ENCODE measurements at places on chromosomes 6 and 20. TPM values are rescaled to one million over a fixed set of nuclear protein-coding genes. Genes with fewer than 3 reads are reported as not detected.
A peak's percentile ranks its signal among the peaks of the same experiment; 100 is the strongest.

The C6orf118 gene
- polyA plus RNA-seq: 20.2 TPM

DNA sequence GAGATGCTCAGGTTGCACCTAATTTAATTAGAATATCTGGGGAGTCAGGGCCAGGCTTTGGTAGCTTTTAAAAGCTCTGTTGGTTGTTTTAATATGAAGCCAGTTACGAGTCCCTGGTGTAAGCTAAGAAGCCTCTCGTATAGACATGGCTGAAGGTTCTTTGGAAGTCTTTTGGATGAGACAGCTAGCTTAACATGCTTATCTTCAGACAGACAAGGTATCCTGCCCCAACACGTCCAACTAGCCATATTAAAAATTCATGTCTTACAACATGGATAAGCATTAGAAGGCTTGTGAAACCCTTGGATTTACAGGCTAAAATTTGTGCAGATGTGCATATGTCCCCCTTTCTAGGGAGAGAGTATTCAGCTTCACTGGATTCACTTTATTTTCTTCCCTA lies 105.7 kb upstream of the KCNK16 start:
- no peak overlapping the region for H3K27ac ChIP-seq
- H3K4me1 ChIP-seq: peaks cover 6% of the 10 kb centered on the region
- H3K4me3 ChIP-seq: no peak overlapping the region
- no peak for DNase-seq
- H3K27me3 ChIP-seq: no peaks in the 10 kb centered on the region
- no peaks in the 10 kb centered on the region for H3K36me3 ChIP-seq

DNA sequence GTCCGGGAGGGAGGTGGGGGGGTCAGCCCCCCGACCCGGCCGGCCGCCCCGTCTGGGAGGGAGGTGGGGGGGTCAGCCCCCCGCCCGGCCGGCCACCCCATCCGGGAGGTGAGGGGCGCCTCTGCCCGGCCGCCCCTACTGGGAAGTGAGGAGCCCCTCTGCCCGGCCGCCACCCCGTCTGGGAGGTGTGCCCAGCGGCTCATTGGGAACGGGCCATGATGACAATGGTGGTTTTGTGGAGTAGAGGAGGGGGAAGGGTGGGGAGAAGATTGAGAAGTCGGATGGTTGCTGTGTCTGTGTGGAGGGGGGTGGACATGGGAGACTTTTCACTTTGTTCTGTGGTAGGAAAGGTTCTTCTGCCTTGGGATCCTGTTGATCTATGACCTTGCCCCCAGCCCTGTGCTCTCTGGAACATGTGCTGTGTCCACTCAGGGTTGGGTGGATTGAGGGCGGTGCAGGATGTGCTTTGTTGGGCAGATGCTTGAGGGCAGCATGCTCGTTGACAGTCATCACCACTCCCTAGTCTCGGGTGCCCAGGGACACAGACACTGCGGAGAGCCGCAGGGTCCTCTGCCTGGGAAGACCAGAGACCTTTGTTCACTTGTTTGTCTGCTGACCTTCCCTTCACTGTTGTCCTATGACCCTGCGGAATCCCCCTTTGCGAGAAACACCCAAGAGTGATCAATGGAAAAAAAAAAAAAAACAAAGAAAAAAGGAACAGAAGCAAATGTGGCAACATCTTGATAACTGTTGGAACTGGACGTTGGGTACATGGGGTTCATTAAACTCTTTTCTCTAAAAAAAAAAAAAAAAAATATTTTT lies 15.7 kb upstream of the E2F1 start:
- no peaks in the 10 kb centered on the region for H3K27me3 ChIP-seq
- no peak for DNase-seq
- peaks cover 8% of the 10 kb centered on the region for H3K4me1 ChIP-seq
- no peak overlapping the region for H3K4me3 ChIP-seq
- peaks cover 2% of the 10 kb centered on the region for H3K36me3 ChIP-seq

The RAET1L gene
- not detected for polyA plus RNA-seq

GRCh38 chr6:134315974-134316441 lies 1.9 kb downstream of the SGK1 start:
- no peaks in the 10 kb centered on the region for H3K27me3 ChIP-seq
- H3K4me1 ChIP-seq: no peaks in the 10 kb centered on the region
- H3K36me3 ChIP-seq: no peaks in the 10 kb centered on the region
- peak overlapping the region; percentile 44 for H3K27ac ChIP-seq
- DNase-seq: peak; percentile 23

DNA sequence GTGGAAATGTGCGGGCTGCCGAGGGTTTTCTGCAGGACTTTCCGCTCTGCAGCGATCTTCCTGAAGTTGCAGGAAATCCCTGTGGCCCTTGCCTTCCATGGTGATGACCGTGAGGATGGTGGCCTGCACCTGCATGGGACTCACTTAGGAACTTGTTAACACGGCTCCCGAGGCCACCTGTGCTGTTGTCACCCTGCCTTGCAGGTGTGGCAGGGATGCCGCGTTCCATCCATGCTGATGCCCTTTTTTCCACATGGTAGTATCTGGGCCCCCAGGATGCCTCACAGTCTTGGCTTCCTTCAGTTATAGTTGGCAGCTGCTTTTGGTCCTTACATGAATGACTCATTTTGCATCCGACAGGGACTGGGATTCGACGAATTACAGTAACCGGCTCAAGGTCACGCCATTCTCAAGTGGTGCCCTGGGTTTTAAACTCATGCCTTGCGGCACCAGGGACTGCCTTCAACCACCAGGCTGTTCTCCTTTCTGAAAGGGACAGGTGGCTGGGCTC lies 37.2 kb downstream of the SYNJ2 start:
- H3K4me3 ChIP-seq: no peak overlapping the region
- H3K36me3 ChIP-seq: peaks cover 3% of the 10 kb centered on the region
- no peak for DNase-seq
- H3K27me3 ChIP-seq: no peaks in the 10 kb centered on the region
- peak overlapping the region; percentile 11 for H3K27ac ChIP-seq

- peaks cover 6% of the 10 kb centered on the region for H3K36me3 ChIP-seq
- H3K4me1 ChIP-seq: no peaks in the 10 kb centered on the region
- no peaks in the 10 kb centered on the region for H3K27me3 ChIP-seq
- no peak for DNase-seq
- no peak overlapping the region for H3K27ac ChIP-seq
Measured at GRCh38 chr6:38651121-38651784, 11.5 kb upstream of the BTBD9 start.

The ZNF831 gene
- 0.02 TPM for polyA plus RNA-seq

DNA sequence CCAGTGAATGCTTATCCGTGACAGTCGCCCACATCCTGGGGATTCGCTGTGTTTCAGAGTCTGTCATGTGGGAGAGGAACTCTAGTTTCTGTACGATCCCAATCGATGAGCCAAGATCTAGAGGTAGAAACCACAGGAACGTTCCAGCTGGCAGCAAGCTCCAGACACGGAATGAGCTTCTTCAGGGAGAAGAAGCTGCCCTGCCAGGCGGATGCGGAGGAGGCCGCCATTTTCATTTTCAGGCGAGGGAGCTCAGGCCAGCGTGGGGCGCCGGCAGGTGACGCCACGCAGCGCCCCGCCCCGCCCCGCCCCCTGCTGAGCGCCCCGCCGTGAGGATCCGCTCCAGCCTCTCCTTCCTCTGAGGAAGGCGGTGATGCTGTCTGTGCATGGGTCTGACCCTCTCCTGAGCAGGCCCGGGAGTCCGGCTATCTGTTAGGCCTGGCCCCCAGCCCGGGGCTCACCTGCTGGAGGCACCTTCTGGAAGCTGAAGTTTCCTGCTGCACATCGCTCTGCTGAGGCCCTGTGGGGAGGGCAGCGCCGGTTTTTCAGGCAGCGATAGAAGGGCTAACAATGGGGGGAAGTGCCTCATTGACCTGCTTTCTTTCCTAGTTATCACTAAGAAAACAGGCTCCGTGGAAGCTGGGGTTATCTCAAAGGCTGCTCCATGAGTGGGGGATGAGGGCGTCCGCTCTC lies 147.5 kb downstream of the ERMARD start:
- no peak overlapping the region for H3K27ac ChIP-seq
- H3K36me3 ChIP-seq: no peaks in the 10 kb centered on the region
- H3K4me1 ChIP-seq: no peaks in the 10 kb centered on the region
- no peak overlapping the region for H3K4me3 ChIP-seq
- DNase-seq: no peak
- no peaks in the 10 kb centered on the region for H3K27me3 ChIP-seq

DNA sequence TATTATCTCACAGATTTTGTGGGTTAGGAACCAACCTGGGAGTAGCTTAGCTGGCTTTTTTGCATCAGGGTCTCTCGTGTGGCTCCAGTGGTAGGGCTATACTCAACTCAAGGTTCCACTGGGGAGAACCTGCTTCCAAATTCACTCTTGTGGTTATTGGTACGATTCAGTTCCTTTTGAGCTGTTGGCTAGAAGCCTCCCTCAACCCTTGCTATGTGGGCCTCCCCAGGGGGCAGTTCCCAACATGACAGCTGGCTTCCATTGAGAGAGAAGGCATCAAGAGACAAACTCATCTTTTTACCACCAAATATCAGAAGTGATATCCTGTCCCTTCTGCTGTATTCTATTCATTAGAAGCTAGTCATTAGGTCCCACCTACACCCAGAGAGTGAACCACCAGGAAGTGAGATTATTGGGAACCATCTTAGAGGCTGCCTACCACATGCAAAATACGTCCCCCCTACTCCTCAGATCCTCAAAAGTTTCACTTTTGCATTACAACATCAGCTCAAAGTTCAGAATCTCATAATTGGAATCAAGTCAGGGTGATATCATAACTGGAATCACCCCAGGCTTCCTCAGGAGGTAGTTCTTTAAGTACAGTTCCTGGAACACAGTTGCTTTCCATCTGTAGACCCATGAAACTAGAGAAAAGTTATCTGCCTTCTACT lies 30.9 kb downstream of the MKKS start:
- H3K27me3 ChIP-seq: no peaks in the 10 kb centered on the region
- no peak for DNase-seq
- no peaks in the 10 kb centered on the region for H3K36me3 ChIP-seq
- H3K27ac ChIP-seq: no peak overlapping the region

- H3K27ac ChIP-seq: no peak overlapping the region
- H3K4me3 ChIP-seq: no peak overlapping the region
- no peaks in the 10 kb centered on the region for H3K36me3 ChIP-seq
- no peak for DNase-seq
Measured at GRCh38 chr6:16124198-16125180, 4.4 kb upstream of the MYLIP start.

The NAA20 gene
- polyA plus RNA-seq: 79.5 TPM

The C20orf204 gene
- 1.3 TPM for polyA plus RNA-seq

The OR2H2 gene
- polyA plus RNA-seq: 2.0 TPM

- H3K36me3 ChIP-seq: no peaks in the 10 kb centered on the region
- H3K27ac ChIP-seq: no peak overlapping the region
- DNase-seq: no peak
Measured at GRCh38 chr20:56788041-56788670, 159.1 kb downstream of the TFAP2C start.

Measured in spinal cord (tissue), 10 donors.